ENCODE measurements at places on chromosomes 1 and 21.

DNA sequence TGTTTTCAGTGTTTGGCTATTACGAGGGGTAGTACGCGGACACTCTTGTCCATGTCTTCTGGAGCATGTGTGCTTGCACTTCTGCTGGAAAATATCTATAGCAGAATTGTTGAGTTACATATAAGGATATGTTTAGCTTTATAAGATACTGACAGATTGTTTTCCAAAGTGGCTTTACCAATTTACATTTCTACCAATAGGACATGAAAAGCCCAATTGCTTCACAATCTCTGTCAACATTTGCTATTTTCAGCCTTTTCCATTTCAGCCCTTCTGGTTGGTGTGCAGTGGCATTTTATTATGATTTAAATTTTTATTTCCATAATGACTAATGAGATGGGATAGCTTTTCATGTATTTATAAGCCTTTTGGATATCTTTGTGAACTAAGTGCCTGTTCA, 6.3 kb upstream of the ANGPTL7 start:
- no peak for DNase-seq

- DNase-seq, result no peak
Observed at GRCh38 chr1:89553157-89553556, 28.5 kb downstream of the LRRC8B start.

GRCh38 chr1:244349103-244349531, 102.6 kb downstream of the ADSS2 start:
- DNase-seq, result no peak

GRCh38 chr21:15080526-15080925, 15.7 kb upstream of the NRIP1 start:
- no peak for DNase-seq

DNA sequence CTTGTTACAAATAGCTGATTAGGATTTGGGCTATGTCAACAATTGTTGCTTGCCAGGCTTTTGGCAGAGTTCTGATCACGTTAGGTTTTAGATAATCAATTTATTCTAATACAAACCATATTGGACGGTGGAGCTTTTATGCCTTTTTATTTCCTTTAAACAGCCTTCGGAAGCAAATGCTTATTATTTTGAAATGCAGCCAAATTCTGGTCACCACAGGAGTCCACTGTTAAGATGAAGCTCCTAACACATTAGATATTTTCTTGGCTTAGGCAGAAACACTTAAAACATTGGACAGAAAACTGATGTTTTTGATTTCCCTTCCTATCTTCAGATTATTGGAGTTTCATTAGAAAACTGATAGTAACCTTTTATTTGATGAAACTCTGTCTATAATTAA, 82.9 kb downstream of the CENPF start:
- DNase-seq, result no peak

DNA sequence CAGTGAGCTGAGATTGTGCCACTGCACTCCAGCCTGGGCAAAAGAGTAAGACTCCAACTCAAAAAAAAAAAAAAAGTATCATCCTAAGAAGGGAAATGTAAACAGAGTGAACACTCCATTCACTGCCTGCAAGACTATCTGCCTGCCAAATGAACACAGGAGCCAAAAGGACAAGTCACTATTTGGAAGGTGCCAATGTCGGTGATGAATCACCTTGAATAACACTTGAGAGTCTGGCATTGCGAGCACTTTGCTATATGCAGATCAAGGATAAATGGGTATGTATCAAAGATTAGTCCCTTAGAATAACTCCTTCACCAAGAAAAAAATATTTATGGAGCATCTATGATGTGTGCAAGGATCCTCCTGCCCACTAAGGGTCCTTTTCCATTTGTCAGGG, 6.6 kb downstream of the UBR4 start:
- DNase-seq, result no peak

DNA sequence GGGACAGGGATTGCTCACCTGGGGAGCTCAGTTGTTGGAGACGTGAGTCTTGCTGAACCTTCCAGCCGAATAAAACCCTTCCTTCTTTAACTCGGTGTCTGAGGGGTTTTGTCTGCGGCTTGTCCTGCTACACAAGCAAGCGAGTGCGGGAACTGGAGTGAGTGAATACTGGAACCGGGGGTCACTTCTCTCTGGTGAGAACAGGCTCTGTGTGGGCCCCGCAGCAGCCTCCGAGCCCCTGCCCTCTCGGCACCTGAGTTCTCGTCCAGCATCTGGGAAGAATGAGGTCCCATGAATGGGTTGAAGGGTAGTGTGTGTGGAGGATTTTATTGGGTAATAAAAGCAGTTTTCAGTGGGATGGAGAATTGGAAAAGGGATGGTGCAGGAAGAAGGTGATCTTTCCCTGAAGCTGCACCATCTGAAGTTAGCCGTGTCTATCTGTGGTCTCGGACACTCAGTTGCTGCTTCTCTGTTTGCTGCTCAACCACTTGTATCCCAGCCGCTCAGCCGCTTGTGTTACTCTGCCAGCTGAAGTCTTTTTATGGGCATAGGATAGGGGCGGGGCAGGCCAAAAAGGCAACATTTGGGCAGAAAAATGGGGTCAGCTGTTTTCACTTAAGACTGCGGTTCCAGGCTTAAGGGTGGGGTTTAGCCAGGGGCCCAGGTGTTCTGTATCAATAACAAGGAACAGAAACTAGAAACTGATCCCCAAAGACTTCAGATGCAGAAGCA, 450.6 kb upstream of the CAMK1G start:
- DNase-seq, result no peak

- no peak for DNase-seq
Observed at GRCh38 chr21:37342046-37342632, 24.4 kb upstream of the DYRK1A start.

GRCh38 chr1:155003227-155003765, 694 bp downstream of the ZBTB7B start:
- DNase-seq, result no peak

GRCh38 chr21:15367061-15367626, 302.3 kb upstream of the NRIP1 start:
- no peak for DNase-seq

- no peak for DNase-seq
Observed at GRCh38 chr1:229368347-229368746, 25.5 kb upstream of the CCSAP start.

DNA sequence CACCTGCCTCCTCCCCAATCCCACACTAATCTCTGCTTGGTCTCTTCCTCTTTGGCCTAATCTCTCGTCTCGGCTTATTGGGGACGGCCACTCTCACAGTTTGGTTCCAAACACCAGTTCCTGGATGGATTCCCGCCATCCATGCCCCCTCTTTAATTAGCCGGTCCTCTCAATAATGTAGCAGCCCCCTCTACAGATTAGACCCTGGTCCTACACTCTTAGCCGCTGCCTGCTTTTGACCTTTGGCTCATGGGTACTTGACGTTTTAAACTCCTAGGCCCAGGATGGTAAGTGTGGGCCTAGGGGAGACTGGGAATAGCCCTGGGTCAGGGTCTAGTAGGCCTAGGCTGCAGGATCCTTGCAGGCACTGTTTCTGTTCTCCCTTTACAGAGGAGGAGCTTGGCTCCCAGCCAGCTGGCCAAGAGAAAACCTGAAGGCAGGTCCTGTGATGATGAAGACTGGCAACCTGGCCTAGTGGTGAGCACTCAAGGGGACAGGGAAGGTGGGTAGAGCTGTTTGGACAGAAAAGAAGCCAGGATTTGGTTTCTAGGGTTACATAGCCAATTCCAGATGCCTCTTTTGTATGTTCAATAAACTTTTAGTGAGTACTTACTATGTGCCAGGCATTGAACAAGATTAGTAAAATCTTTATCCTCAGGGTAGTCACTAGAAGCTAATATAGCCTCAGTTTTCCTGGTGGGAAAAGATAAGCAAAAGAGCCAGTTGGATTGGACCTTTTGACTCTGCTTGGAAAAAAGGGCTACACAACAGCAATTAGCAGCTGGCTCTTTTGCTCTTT, 758 bp downstream of the RAD54L start:
- no peak for DNase-seq

GRCh38 chr21:32004291-32004690, 131.5 kb downstream of the HUNK start:
- no peak for DNase-seq

- DNase-seq, result no peak
Observed at GRCh38 chr1:243543501-243543900, 287.7 kb downstream of the SDCCAG8 start.

DNA sequence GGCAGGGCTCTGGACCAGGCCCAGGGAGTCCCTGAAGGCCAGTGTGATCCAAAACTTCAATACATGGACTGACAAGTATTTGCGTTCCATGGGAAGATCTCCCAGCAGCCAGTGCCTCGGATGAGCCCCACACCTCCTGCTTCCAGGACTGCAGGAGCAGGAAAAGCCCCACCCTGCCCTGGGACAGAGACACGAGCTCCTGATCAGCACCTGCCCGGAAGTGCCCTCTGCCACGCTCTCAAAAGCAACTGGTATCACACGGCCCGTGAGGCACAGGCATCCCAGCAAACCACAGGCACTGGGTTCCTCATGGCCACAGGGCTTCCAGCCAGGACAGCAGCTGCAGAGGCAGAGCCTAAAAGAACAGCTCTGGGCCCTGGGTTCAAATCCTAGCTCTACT, 48.6 kb downstream of the ACOT7 start:
- DNase-seq, result no peak

DNA sequence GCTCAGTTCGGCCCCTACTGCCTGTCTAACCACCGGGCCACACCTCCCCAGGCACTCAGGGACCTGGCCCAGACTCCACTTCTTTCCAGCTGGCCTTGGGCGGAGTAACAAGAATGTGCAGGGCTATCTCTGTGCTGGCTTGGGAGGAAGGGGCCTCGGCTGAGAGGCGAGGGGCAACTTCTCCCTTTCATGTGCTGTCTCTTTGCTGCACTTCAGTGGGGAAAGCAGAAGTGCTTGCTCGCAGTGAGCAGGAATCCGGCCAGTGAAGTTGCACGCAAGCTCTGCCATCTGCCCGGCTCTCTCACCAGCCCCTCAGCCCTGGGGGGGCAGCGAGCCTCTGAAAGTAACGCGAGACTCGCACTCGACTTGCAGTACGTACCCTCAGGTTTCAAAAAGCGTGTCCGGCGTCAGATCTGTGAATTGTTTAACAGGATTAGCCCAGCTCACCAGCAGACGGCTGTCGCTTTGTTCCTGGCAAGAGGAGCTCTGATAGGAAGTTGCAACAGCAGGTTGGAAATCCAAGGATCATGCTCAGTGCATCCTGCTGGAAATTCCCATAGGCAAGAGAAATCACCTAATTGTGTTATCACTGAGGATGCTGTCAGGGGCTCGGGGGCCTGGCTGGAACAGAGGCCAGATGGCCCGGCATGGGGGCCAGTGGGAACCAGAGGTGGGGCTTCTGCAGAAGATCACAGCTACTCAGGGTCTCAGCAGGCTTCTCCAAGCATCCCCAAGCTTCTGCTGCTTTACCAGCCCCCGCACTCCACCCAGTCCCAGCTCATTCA, 221.1 kb downstream of the NPHP4 start:
- DNase-seq, result peak; percentile 22

- DNase-seq, result no peak
Observed at GRCh38 chr1:181660621-181661020, 177.3 kb downstream of the CACNA1E start.

- no peak for DNase-seq
Observed at GRCh38 chr1:167268347-167268787, 47.7 kb downstream of the POU2F1 start.

DNA sequence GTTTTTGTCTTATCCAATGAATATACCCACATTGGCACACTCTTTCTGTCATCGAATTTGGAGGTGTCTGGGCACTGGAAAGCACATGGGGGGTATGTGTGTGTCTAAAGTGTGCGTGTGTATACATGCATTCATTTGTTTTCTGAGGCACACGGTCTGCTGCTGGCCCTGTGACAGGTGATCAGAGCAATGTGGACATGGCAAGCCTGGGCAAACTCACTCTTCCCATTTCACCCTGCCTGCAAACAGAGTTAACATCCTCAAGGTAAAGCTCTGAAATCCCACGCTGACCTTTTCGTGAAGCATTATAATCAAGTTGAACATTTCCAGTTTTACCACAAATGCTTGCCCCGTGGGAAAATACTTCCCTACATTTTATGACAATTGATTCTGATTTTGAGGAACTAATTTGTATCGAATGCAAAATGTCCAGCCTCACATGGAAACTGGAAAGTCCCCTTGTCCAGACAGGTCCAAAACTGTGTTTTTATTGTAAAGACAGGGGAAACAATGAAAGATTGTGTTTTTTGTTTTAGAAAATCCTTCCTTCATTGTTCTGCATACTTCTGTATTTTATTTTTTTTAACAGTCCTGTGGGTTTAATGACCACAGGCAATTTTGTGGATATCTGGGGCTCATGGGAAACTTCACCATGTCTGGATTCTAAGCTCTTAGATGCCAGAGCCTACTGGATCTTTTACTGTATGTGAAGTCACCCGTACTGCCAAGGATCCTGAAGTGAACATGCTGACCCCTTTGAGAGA, 160.9 kb downstream of the PBX1 start:
- DNase-seq, result no peak

- no peak for DNase-seq
Observed at GRCh38 chr1:169925505-169926482, 32.1 kb upstream of the SCYL3 start.

GRCh38 chr1:59124166-59124565, 172.7 kb upstream of the FGGY start:
- no peak for DNase-seq

DNA sequence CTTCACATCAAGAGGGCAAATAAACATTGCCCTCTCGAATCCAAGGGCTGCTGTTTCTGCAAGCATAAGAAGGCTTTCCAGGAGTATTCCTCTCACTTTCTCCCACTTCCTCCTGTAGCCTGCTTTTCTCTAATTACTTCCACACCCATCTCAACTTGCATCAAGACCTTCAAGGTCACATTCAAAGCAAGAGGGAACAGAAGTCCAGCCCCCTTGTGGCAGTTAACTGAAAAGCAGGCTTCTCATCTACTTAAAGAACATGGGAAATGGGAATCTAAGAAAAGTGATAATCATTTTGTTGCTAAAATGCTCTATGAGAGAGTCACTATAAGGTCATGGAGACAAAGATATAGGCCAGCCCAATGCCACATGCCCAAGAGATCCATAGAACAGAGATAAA, 874.4 kb downstream of the KCNT2 start:
- no peak for DNase-seq

- no peak for DNase-seq
Observed at GRCh38 chr1:183636334-183636682, 725 bp upstream of the ARPC5 start.

DNA sequence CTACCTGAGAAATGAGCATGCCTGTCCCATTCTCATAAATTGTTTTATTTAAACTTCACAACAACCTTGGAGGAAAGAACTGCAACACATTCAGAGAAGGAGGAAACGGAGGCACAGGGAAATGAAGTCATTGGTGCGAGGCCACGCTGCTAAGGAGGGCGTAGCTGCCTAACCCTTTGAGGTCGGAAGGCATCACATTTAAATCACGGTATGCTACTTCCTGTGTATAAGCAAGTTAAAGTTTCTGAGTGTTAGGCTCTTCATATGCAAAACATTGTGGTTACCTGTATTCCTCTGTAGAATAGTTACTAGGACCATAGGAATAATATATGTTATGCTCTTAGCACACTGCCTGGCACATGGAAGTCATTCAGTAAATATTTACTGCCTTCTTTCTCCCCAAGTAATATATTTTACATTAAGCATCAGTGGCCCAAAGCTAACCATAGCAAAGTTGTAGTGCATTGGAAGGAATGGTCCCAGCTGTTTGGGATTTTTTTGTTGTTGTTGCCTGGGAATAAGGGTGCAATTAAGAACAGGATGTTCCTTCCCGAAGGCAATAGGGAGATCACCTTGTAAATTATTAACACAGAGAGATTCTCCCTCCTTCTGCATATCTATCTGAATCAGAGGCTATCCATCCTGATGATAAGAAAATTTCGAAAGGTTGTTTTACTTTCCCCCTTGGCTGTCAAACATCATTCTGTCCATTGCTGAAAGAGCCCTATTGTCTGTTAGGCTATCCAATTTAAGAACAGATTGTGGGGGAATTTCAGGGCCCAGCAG, 192.2 kb upstream of the C8B start:
- no peak for DNase-seq

Data from GF-D8 (cell line).